Brain pericyte (primary cell): ENCODE measurements at places on chromosomes 12 and 14.

GRCh38 chr12:125183187-125184067, 118.2 kb downstream of the AACS start:
- DNase-seq, result peak; percentile 57

DNA sequence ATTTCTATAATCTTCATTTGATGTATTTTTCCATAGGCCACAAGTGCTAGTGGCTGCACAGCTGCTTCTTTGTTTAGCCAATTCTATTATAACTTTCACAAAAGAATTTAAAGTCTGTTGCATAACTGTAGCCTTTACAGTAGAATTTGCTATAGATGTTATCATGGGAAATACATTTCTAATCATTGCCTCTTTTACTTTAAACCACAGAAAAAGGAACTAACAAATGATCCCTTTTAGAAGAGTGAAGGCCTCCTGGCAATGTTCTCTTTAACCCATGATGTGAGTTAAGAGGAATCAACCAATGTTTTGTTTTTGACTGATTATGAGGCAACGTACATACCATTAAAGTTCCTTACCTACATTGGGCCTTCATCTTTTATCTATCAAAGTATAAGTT, 68.8 kb downstream of the RPL10L start:
- DNase-seq, result no peak

DNA sequence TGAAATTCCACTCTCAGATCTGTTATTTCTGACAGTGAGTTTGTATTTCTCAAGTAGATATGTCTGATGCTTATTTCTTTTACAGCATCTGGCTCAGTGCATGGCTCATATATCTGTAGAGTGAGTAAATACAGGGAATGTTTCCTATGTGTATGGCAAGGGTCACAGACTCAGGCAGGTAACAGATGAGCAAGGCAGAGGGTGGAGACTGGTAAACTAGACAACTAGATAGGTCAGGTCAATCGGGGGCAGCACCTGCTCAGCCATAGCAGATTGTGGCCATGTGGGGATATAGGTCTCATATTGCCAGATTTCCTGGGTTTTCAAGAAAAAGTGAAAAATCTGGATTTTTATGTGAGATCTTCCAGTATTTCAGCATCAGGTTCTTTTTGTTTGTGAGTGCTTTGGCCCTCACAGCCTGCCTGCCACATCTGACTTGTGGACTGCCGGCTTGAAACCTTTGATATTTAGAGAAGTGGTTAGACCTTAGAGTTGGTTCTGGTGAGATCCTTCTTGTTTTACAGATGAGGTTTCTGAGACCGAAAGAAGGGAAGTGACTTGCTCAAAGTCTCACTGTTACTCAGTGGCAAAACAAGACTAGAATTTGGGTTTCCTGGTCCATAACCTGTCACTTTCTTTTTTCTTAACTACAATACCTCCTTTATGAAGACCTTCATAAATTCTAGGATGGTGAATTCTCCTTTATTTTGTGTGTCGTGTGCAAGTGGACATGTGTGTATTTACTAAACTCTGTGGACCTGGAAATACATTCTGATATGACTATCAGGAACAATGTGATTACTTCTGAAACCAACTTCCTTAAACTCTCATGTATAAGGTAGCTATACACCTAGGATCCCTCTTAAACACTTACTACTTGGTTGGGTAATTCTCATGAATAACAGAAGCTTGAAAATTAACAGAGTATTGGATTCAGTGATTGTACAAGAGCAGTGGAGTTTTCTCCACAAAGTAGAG, 34.4 kb downstream of the PROX2 start:
- no peak for DNase-seq

- no peak for DNase-seq
Measured at GRCh38 chr14:95493503-95493902, 22.9 kb downstream of the SYNE3 start.

GRCh38 chr12:94046626-94047410, 101.6 kb upstream of the PLXNC1 start:
- DNase-seq, result no peak

DNA sequence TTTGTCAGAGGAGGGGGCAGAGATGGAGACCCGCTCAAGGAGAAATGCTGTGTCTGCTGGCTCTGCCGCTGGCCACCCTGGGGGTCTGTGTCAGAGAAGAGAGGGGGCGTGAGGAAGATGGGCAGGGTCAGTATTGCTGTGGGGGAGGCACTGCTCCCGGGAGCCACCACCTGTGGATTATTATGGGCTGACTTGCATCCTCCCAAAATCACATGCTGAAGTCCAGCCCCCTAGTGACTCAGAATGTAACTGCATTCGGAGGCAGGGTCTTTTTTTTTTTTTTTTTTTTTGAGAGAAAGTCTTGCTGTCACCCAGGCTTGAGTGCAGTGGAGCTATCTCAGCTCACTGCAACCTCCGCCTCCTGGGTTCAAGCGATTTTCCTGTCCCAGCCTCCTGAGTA, 12.3 kb downstream of the ABCD4 start:
- DNase-seq, result no peak

DNA sequence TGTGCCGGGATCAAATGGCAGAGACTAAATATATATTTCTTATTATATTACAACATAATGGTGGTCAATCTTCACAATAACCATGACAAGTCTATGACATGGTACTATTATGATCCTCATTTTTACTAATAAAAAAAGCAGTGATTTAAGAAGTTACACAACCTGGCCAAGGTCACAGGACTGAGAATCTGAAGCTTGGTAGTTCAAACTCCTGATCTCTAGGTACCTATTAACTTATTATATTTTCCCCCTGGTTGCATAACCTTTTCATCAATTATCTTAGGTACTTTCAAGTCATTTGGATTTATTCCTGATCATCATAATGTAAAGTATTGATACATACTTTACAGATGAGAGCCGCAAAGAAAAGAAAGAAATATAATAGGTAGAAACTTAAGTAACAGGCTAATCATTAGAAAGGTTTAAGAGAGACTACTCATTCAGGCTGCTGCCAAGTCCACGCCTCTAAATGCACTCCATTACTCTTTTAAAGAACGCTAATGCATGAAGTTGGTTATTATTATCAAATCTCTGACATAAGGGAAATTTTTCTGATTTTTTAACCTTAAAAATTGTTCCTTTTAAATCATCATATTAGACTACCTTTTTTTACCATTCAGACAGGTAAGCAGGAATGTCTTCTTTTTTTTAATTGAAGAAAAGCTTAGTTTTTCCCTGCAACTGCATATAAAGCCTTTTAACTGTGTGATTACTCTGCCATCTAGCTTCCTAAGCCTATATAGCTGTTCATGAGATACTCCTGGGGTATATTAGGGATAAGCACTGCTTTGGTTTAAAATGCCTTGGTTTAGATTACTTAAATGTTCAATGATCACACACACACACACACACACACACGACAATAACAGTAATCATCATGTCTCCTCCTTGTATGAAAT, 35.6 kb downstream of the RPS29 start:
- no peak for DNase-seq

DNA sequence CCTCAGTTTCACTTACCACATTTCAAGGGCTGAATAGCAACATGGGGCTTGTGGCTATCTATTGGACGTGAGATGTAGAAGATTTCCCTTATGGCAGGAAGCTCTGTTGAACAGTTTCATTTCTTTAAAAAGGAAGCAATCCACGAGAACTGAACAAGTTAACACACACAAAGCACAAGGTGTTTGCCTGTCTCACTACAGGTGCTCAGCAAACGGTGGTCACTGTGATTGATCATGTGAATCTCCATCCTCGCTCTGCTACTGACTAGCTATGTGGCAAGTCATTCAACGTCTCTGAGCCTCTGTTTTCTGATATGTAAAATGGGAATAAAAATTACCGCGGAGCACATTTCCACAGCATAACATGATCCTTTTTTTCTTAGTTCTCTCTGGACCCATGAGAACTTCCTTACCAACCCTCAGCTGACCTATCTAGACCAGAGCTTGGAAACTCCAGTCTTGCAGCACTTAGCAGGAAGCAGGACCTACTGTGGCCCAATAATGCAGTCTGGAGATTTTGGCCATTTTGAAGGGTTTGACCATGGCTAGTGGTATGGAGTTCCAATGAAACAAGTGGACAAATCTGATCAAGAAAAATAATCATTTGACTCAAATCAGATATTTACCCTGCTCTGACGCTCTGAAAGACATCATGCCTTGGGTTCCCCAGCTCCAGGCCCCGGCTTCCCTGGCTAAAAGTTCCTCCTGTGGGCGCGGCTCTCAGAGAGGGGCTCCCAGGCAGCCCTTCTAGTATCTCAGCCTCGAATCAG, 278.8 kb downstream of the ZFP36L1 start:
- DNase-seq, result no peak

DNA sequence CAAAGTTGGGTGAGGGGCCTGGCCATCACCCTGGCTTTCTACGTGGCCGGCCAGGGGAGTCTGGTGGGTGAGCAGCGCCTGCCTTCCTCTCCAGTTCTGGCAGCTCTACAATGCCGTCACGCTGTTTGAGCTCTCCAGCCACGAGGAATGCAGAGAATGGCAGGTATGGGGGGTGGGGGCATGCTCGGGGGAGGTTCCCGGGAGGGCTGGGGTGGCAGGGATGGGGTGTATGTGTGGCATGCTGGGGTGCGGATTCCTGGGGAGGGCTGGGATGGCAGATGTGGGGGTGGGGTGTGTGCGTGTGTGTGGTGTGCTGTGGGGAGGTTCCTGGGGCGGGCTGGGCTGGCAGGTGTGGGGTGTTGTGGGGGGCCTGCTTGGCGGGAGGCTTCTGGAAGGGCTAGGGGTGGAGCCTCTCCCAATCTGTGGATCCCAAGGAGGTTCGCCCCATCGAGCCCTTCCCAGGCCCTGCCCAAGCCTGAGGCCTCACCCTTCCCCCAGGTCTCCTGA, 18.5 kb downstream of the RHOF start:
- DNase-seq, result no peak

DNA sequence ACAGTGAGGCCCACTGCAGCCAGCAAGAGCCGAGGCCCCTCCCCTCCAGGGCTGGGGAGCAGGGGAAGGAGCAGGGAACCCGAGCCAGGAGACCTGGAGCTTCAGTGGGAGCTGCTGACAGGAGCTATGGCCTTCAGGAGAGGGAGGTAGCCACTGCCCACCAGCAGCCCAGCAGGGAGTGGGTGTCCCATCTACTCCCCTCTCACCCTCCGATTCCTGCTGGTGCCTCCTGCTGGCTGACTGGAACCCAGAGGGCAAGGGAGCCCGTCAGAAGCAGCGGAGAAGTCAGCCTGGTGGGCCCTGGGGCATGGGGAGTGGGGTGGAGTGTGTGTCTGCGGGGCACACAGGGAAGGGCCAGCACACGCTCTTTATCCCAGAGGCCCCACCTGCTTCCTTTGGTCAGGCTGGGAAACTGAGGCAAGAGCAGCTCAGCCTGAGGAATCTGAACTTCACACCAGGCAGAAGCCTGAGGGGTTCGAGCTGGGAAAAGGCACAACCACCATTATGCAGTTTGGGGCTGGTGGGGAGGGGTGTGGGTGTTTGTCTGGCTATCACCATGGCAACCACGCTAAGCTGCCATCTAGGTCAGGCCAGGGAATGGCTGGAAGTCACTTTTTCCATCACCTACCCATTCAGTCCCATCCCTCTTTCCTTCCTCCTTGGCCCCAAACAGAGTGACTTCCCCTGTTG, 36.8 kb upstream of the PLEKHG6 start:
- DNase-seq, result no peak

- no peak for DNase-seq
Measured at GRCh38 chr12:107760207-107760808, 629 bp downstream of the PRDM4 start.

- no peak for DNase-seq
Measured at GRCh38 chr14:103721334-103722120, 5.9 kb downstream of the ZFYVE21 start.

- DNase-seq, result no peak
Measured at GRCh38 chr14:73236752-73237218, 521 bp upstream of the PAPLN start.

DNA sequence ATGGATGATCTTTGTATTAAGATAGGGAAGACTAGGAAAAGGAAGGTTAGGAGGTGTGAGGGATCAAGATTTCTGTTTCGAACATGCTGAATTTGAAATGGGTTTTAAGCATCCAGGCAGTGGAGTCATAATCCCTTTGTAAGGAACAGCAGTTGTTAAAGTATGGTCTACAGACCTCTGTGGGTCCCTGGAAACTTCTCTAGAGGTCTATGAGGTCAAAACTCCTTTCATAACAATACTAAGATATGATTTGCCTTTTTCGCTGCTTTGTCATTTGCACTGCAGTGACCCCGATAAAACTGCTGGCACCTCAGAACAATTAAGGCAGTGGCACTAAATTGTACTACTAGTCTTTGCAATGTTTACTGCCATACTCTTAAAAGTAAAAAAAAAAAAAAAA, 1.5 kb downstream of the RAD51AP1 start:
- DNase-seq, result no peak

DNA sequence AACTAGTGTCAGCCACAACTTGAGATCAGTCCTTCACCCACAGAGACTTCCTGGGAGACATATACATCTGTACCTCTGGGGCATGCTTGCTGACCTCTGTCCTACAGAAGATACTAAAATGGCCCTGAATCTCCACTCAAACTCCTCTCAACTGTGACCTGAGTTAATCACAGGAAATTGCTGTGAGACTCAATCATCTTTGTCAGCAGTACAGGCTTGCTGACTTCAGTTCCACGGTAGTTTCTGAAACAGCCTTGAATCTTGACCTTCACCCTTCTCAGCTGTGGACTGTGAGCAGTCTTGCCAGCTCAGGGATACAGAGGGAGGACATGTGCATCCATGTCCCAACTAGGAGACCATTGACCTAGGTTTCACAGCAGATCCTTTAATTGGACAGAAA, 1.4 kb upstream of the KLRC1 start:
- DNase-seq, result no peak

DNA sequence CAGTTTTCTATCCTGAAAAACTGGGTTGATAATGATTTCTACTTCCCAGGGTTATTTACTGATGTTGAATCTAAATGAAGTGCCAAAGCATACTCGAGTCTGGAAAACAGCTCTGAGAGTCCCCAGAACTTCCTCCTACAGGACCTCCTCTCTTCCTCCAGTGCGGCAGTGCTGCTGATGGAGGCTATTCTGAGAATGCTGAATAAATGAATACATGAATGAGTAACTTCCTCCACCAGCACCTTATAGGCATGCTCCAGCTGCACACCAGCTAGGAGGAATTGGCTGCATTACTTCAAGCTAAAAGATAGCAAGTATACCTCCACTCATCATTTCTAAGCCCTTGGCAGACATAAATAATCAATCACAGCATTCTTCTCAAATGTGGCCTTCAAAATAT, 448.8 kb upstream of the CCDC196 start:
- no peak for DNase-seq

DNA sequence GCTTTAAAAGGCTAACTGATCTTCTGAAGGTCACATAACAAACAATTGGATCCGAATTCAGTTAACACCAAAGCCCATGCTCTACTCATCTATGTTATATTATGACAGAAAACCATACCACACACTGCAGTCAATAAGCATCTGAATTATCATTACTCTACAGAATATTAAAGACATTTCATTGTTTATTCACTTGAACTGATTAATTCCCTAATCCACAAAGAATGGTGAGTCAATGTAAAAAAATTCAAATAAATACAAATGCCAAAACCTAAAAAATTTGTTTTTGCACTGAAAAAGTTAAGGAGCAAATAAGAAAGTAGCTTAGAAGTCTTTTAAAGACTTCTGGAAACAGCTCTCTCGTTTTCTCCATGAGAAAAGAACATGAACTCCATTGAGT, 13.7 kb downstream of the NID2 start:
- no peak for DNase-seq

- DNase-seq, result no peak
Measured at GRCh38 chr12:106954462-106955376, 988 bp upstream of the TMEM263 start.

- no peak for DNase-seq
Measured at GRCh38 chr14:24428628-24429394, 657 bp downstream of the CBLN3 start.
